Inflammatory macrophage (primary cell): ENCODE measurements at places on chromosomes 6 and 20.
A peak's percentile ranks its signal among the peaks of the same experiment; 100 is the strongest.

DNA sequence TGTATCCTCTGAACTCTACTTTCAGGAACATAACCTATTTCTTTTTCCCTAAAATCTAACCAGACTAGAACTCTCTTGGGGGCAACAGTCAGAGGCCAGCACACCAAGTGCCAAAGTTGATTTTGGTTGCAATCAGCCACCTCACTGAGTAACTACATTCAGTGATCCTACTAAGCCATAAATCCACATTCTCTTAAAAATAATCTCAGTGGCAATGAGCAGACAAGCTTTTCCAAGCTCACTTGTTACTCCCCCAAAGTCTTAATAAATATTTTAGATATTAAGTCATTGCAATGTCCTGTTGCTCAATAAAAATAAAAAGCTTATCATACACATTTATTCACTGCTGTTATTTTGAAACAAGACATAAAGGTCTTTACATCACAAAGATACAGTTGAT, 9.8 kb downstream of the RGS17 start:
- DNase-seq = no peak

GRCh38 chr6:158514176-158514575, 45.7 kb upstream of the TMEM181 start:
- DNase-seq = no peak

DNA sequence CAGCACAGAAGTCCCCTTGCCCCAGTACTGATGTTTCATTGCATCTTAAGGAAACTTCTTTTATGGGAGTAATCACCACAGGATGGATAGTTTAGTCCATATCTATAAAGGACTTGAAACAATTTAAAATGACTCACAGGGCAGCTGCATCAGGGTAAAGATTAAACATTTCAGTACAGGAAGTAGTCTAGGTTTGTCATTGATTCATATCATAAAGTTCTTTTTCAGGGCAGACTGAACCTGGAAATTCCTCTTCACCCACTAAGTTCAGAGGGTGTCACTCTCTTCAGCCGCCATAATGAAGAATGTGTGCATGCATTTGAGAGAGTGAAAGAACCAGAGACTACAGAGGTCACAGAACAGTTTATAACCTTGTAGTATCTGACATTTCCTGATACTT, 296.3 kb upstream of the JAG1 start:
- no peak for DNase-seq

GRCh38 chr6:27374824-27375612, 13.5 kb upstream of the ZNF391 start:
- peak; percentile 37 for DNase-seq

GRCh38 chr6:84263557-84263956, 36.1 kb upstream of the CEP162 start:
- DNase-seq = no peak

DNA sequence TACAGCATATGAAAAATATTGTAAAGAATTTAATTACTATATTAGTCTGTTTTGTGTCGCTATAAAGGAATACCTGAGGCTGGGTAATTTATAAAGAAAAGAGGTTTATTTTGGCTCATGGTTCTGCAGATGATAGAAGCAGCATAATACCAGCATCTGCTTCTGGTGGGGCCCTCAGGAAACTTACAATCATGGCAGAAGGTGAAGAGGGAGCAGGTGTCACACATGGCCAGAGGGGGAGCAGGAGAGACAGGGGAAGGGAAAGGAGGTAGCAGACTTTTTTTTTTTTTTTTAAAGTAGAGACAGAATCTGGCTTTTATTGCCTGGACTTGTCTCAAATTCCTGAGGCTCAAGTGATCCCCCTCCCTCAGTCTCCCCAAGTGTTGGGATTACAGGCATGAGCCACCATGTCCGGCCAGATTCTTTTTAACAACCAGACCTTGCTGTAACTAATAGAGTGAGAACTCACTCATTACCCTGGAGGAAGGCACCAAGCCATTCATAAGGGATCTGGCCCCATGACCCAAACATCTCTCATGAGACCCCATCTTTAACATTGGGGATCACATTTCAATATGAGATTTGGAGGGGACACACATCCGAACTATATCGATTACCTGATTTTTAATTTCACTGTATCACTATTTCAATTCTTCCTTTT, 64.6 kb downstream of the MAN1A1 start:
- no peak for DNase-seq

- DNase-seq = no peak
Measured at GRCh38 chr6:22036699-22037098, 260.1 kb downstream of the PRL start.
